ENCODE measurements at places on chromosomes 5 and 9.

- no peak for DNase-seq
Measured at GRCh38 chr9:121572581-121572980, 72.9 kb upstream of the GGTA1 start.

GRCh38 chr5:10017786-10018185 is 231.9 kb downstream of the ATPSCKMT start:
- DNase-seq = no peak

DNA sequence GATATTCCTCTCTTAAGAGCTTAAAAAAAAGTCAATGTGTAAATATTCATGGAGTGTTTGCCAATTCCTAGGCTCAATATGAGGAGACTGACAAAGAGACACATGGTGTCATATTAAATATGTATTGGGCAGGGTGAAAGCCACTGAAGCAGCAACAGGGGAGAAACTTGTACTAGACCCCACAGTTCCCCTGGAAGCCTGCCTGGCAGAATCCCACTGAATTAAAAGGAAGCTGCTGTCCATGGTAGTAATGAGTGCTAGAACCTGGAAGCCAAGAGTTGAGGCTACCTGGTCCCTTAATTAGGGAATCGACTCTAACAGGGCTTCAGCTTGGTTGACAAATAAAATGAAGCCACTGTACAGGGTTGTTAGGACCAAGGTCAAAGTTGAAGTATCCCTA is 129.4 kb upstream of the GPR151 start:
- DNase-seq = no peak

DNA sequence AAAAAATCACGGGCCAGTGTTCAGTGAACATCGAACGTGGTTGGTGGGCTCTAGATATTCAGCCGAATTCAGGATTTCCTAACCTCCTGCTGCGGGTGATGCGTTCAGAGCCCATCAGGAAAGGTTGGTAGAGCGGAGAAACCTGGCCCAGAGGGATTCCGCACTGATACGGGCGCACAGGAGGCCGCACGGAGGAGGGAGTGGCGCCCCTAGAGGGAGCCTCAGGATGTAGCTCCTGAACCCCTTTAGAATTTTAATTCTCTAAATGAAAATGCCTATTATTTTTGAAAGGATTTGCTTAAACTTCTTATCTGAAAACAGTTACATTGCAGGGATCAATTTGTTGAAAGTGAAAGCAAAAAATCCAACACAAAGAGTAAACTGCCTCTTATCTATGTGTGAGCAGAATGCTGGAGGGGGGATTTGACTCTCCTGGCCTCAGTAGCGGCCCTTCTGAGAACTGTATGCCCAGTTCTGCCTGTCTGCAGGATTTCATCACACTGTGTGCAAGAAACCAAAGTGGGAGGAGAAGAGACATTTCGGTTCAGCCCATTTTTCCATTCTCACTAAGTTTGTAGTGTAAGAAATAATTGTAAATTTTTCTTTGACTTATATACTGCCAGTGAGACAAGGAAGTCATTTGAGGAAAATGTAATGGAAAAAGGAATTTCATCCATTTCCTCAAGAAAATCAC is 75.9 kb downstream of the TENT4A start:
- no peak for DNase-seq
